Activated CD4-positive, CD25-positive, alpha-beta regulatory T cell (primary cell): ENCODE measurements at places on chromosomes 3 and 15.

DNA sequence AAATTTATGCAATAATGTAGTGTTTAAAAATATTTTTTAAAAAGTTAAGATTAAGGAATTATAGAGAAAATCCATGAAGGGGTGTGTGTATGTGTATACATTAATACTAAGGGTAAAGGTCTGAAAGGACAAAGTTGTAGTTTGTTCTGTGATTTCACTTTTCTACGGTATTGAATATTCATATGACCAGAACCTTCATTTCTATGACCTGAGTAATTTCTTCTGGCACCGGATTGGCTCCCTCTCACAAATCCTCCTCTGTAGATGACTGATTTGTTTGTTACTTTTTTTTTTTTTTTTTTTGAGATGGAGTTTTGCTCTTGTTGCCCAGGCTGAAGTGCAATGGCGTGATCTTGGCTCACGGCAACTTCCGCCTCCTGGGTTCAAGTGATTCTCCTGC is 20.9 kb downstream of the GMPS start:
- no peak for DNase-seq

- DNase-seq, result no peak
These were observed 42.1 kb downstream of the DNAJB8 start for GRCh38 chr3:128424508-128425069.

GRCh38 chr15:60328852-60329443 is 68.8 kb downstream of the ANXA2 start:
- peak; percentile 5 for DNase-seq

DNA sequence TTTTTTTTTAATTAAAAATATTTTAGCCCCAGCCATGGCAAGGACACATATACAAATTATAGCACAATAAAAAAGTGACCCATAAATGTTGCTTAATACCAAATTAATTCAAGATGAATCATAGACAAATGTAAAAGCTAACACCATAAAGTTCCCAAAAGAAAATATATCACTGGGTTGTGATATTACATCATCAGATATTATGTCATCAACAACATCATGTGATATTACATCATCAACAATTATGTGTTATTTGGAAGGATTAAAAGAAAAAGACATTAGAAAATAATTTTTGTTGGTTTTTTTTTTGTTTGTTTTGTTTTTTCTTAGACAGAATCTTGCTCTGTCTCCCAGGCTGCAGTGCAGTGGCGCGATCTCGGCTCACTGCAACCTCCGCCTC is 34.5 kb upstream of the ABHD10 start:
- DNase-seq, result no peak

DNA sequence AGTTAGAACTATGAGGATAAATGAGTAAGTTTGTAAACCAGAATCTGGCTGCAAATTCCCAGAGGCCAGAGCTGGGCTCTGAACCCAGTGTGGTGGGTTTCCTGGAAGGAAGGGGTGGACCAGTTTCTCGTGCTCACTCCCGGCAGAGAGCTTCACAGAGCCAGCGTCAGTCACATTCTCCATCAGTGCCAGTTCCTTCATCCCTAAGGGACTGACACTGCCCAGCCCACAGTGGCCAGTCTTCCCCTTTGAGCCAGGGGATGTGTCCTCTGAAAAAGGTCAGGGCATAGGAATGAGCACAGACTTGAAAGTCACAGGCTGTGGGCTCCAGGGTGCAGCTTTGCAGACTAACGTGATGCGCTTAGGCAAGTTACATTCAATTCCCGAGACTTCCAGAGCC is 135.8 kb upstream of the HACD2 start:
- no peak for DNase-seq

- no peak for DNase-seq
These were observed 304.1 kb downstream of the SATB1 start for GRCh38 chr3:18121020-18121419.

DNA sequence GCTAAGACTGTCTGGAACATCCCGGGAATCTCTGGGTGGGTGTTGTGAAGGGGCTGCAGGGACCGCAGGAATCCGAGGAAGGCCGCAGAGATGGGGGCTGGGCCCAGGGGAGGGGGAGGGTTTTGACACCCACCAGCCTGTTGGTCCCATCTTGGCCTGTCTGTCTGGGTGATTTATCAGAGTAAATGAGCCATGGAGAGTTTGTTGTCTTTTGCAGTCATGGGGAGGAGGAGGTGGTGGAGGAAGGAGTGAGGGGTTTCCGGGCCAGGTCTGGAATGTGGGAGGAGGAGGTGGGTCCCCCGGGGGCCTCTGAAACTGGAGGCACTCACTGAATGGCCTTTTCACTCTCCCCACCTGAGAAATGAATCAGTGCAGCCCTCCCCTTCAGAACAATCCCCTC is 11.5 kb downstream of the SEMA3F start:
- no peak for DNase-seq

DNA sequence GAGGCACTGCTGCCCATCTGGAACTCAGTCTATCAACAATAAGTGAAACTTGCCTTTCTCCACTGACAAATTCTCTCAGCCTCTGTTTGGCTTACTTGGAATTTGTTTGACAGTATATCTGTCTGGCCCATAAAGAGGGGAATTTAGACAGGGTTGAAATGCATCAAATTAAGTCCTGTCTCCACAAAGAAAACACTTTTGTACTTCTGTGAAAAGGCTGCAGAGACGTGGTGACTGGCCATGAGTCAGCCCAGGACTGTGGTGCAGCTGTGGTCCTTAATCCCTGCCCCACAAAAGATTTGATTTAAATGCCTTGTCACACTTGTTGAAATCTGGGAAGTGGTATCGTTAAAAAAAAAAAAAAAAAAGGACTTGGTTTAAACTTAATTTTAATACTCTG is 47.5 kb downstream of the RYR3 start:
- no peak for DNase-seq

GRCh38 chr3:66466606-66467270 is 34.1 kb downstream of the LRIG1 start:
- DNase-seq, result no peak

GRCh38 chr15:88911766-88912118 is 1.4 kb downstream of the MFGE8 start:
- DNase-seq, result no peak

GRCh38 chr3:7238565-7239295 is 377.8 kb downstream of the GRM7 start:
- DNase-seq, result no peak
